MM.1S (cell line): ENCODE measurements at places on chromosomes 1 and 21.

DNA sequence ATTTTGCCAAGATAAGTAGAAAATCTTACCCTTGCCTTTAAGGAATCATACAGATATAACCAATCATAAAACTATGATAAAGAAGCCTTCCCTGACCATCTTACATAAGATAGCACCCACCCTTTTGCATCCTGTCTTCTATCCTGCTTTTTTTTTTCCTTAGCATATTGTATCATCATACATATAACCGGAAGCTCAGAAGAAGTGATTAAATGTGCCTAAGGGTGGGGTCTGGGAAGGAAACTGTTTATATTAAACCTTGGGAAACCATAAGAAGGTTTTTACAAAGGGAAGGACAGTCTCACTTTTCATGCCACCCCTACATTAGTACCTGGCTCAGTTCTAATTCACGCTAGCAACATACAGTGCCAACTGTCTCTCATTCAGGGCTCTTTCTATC is 66.8 kb downstream of the LUZP1 start:
- no peak for DNase-seq

- DNase-seq, result no peak
These were observed 171.9 kb downstream of the DSCAM start for GRCh38 chr21:40675017-40675416.

GRCh38 chr1:235077163-235077540 is 51.5 kb downstream of the TOMM20 start:
- DNase-seq, result no peak

DNA sequence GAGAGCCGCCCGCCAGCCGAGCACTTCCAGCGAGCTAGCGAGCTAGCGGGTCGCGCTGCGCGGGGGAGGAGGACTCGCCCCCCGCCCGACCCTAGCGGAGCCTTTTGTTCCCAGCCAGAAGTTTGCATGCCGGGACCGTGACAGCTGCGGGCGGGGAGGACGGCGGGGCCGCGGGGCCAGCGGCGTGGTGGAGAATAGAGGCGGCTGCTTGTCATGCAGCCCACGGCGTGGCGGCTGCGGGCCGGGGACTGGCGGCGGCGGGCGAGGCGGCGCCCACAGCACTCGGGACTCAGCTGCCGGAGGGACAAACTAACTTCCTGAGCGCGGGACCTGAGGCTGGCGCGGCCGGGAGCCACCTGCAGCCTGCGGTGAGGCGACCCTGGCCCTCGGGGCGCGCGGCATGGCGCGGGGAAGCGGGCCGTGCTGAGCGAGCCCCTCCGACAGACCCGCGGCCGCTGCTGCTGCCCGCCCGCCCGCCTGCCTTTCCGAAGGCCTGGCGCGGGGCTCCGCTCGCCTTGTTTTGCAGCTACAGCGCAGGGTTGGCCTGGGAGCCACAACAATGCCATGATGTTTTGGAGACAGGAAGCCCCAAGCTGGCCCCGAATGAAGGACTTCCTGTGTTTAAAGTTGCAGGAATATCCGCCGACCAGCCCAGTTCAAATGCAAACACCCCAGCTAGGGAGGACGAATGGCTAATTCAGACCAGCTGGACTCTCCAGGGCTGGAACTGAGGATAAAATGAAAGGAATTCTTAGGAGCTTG is 82.2 kb upstream of the BMP8A start:
- peak; percentile 26 for DNase-seq

- no peak for DNase-seq
These were observed 2.5 kb upstream of the TBX15 start for GRCh38 chr1:118990513-118991152.

DNA sequence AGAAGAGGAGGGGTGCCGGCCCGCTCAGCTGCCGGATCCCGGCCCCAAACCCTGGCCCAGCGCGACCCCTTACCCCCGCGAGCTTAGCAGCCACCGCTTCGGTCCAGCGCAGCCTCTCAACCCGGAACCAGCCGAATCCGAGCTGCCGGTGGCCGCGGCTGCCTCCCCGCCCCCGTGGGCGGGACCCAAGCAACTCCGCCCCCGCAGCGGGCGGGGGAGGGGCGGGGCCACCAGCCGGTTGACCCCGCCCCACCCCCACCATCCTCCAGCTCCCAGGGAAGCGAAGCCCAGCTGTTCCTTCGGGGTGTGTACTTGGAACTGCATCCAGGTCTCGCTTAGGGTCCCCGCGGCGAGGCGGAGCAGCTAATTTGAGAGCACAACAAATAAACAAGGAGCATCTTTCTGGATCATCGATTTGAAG is at the start of gene TRIM62:
Gene TRIM62, minus strand, starts transcription at position 123 of the 421 bp plus-strand sequence. CDS start 611 bp downstream, outside the sequence.
- peak; percentile 69 for DNase-seq

GRCh38 chr1:235295902-235296350 is 32.1 kb downstream of the ARID4B start:
- no peak for DNase-seq

GRCh38 chr1:160579216-160579701 is at the start of gene CD84:
Gene CD84 (minus strand): TSS chr1:160579496. CDS start chr1:160579437, 59 bp downstream.
- DNase-seq, result no peak

- no peak for DNase-seq
These were observed 49.5 kb upstream of the LRRN2 start for GRCh38 chr1:204735042-204735441.

DNA sequence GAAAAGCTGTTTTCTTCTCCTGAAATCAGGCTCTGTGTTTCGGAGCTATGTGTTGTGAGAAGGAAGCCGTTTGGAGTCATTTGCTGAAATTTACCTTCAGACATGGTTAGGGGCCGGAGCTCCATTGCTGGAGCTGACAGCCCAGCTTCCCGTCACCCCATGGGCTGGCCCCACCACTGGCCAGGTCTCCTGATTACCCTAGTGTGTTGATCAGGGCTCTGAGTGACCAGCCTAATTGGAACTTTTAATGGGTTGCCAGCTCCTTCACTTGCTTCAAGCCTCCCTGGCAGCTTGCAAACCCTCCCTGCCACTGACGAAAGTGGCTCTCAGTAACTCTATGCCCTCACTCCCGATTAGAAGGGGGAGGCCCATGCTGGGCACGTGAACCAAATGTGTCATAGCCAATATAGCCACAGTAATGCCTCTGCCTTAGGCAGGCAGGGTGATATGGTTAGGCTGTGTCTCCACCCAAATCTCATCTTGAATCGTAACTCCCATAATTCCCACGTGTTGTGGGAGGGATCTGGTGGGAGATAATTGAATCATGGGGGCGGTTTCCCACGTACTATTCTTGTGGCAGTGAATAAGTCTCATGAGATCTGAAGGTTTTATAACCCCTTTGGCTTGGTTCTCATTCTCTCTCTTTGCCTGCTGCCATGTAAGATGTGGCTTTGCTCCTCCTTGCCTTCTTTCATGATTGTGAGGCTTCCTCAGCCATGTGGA is 224.1 kb downstream of the TRABD2B start:
- no peak for DNase-seq

DNA sequence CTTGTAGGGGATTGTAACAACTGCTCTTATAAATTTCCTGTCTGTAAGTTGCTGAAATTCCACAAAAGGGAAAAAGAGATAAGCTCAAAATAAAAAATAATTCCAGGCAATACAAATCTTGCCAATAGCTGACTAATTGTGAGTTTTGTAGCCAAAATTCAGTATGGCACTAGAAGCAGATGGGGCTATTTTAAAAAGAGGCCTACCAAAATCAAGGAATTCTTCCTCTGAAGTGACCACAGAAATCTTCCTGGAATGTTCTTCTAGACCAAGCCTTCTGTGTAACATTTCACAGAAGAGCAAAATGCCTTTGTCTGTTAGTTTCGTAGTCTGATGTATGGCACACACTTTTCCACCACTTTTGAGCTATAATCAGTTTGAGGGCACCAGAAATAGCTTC is 127.6 kb downstream of the CYYR1 start:
- DNase-seq, result no peak

DNA sequence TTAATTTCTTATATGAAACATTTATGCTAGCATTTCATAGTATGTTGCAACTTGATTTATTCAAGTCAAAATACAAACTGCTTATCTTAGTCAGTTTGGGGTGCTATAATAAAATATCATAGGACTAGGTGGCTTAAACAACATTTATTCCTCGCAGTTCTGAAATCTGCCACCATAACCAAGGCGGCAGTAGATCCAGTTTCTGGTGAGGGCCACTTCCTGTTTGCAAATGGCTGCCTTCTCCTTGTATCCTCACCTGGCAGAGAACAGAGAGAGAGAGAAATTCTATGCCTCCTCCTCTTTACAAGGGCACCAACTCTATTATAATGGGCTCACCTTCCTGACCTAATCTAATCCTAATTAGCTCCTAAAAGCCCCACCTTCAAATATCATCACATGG is 76.1 kb upstream of the RGS2 start:
- DNase-seq, result peak; percentile 36

GRCh38 chr21:46250146-46250725 is 21.7 kb upstream of the LSS start:
- no peak for DNase-seq

- no peak for DNase-seq
These were observed 215.0 kb downstream of the FMN2 start for GRCh38 chr1:240306673-240307072.

GRCh38 chr1:7060745-7061144 is 275.5 kb downstream of the CAMTA1 start:
- no peak for DNase-seq

GRCh38 chr1:204524986-204525385 is 8.8 kb downstream of the MDM4 start:
- DNase-seq, result no peak

GRCh38 chr1:145996433-145997015 is at the start of gene TXNIP:
Gene TXNIP (minus strand): TSS chr1:145996579. CDS start chr1:145996266, 313 bp downstream.
- DNase-seq, result peak; percentile 99

DNA sequence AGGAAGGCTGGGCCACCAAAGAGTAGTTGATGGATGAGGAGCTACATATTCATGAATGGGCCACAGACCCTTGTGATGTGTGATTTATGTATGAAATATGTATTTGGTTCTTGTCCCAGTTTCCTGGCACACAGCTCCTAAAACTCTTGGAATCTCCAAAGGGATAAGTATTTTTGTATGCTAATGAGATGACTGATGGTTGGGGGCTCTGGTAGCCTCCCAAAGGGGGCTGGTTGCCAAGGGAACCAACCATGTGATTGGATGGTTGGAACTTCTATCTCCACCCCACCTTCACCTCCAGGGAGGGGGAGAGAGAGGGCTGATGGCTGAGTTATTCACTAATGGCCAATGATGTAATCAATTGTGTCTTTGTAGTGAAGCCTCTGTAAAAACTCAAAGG is 77.1 kb downstream of the ZNF281 start:
- no peak for DNase-seq

- DNase-seq, result no peak
These were observed 232.1 kb downstream of the ASTN1 start for GRCh38 chr1:176932114-176933104.

- no peak for DNase-seq
These were observed 113.0 kb upstream of the GADD45A start for GRCh38 chr1:67571901-67572593.

- DNase-seq, result no peak
These were observed 8.9 kb downstream of the GABRD start for GRCh38 chr1:2027961-2028583.

DNA sequence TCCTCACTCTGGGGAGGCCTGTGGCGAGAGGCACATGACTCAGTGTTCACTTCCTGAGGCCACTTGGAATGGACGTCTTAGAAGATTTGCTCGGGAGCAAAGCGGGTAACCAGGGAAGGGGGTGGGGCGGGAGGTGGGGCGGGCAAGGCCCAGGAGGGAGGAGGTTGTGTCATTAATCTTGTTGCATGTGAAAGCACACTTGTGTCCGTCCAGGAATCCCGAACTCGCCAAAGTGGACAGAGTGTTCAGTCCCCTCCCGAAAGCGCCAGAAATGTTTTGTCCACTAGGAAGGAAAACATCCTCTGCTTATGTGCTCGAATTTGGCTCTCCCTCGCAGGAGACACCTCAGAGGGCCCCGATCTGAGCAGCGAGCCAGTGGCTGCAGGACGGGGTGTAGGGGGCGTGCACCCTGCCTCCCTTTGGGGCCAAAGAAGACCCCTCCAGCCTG is 84.2 kb downstream of the SPSB1 start:
- no peak for DNase-seq

DNA sequence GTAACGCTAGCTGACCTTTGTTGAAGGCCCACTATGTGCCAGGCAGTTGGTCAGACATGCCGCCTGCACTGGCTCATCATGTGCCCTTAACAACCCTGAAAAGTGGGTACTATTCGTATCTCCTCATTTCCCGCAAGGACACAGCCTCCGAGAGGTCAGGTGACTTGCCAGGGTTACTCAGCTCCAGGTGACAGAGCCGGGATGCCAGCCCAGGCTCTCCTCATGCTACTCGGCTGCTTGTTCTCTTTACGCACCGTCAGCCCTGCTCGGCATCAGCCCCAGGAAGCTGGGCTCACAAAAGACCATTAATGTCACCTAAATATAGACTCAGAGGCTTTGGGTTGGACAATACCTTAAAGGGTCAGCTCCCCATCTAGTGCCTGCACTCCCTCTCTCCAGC is 29.0 kb downstream of the GRHL3 start:
- DNase-seq, result no peak

- DNase-seq, result no peak
These were observed 38.0 kb upstream of the KDM4A start for GRCh38 chr1:43611950-43612349.

DNA sequence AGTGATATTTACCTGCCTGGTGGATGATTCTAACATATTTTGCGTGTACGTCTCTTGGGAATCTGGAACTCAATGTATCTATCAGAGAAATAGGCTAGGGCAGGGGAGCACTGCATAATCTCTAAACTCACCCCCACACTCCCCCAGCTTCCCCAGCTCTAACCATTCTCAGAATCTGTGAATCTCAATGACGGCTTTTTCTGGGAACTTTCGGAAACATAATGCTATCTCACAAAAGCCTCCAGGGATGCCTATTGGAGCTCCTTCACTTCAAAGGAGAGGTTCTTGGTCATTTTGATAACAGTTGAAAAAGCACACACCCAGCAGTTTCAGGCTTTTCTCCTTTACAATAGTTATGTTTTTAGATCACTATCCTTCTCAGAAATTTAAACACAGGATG is 113.8 kb upstream of the MAGI3 start:
- DNase-seq, result no peak

DNA sequence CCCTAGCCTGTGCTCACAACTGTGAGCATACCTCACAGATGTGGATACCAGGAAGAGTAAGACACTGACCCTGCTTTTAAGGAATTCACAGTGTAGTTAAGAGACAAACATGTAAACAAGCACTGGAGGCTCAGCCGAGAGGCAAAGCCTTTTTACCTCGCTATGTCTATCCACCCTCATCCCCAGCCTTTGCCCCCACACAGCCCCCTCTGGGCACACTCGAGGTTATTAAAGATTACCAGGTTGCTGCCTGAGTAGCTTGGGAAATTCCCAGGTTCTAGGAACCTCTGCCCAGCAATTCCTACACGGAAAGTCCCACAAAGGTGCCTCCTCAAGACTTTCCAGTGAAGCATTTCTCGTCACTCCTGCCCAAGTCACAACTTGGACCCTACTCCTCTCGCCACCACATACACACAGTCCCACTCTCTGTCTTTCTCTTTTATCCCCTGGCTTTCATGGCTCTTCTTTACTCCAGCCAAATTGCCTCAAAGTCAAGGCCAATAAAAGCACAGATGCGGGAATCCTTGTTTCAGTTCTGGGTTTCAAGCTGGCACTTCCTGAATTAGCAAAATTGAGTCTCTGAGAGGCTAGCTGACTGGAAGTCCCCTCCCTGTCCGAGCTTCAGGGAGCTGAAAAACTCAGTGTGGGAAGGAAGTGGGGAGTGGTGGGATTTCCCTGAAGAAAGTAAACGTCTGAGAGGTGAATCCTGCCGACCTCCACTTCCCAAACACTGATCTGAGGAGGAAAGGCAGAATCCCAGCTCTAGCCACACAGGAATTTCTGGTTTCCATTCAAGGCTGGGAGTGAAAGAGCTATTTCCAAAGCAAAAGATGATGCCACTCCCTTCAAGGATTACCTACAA is 7.6 kb downstream of the DENND2D start:
- DNase-seq, result no peak
